ENCODE measurements at places on chromosomes 6 and 20. TPM values are rescaled to one million over a fixed set of nuclear protein-coding genes. Genes with fewer than 3 reads are reported as not detected.

GRCh38 chr6:164928057-164928727 is 381.2 kb downstream of the C6orf118 start:
- DNase-seq = no peak

DNA sequence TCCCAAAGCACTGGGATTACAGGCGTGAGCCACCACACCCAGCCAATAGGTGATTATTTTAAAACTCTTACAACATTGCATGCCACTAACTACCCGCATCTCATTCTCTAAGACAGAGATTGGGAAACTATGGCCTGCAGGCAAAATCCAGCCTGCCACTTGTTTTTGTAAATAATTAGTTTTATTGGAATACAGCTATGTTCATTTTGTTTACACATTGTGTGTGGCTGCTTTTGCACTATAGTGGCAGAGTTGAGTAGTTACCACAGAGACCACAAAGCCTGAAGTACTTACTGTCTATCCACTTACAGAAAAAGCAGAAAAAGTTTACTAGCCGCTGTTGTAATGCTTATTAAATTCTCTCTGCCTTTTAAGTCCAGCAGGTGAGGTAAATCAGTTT is 16.4 kb upstream of the PKIG start:
- no peak for DNase-seq

DNA sequence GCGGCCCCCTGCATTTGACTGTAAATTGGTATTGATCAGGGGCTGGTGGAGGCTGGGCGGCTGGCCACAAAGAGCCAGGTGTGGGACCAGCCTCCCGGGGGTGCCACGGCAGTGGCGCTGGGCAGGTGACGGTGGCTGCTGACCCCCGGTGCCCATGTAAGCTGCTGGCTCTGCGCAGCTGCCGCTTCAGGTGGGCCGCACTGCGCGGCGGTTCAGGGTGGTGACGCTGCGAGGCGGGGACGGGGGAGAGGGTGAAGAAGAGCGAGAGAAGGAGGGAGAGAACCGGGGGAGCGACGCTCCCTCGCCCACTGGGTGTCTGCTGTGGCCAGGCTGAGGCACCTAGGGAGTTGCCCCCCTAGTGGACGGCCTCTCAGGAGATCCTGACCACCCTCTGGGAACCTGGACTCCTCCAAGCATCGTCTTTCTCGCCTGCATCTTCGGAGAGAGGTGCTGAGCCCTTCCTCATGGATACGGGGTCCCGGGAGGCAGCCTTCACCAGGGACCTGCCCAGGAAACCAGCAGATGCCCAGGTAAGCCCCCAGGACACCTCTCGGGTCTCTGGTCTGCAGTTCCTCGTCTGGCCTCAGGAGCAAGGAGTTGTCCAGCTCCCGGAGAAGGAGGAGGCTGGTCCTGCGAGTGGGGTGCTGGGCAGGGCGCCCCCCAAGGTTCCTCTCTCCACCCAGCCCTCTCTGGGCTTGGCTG is 77.5 kb upstream of the GATA5 start:
- no peak for DNase-seq

DNA sequence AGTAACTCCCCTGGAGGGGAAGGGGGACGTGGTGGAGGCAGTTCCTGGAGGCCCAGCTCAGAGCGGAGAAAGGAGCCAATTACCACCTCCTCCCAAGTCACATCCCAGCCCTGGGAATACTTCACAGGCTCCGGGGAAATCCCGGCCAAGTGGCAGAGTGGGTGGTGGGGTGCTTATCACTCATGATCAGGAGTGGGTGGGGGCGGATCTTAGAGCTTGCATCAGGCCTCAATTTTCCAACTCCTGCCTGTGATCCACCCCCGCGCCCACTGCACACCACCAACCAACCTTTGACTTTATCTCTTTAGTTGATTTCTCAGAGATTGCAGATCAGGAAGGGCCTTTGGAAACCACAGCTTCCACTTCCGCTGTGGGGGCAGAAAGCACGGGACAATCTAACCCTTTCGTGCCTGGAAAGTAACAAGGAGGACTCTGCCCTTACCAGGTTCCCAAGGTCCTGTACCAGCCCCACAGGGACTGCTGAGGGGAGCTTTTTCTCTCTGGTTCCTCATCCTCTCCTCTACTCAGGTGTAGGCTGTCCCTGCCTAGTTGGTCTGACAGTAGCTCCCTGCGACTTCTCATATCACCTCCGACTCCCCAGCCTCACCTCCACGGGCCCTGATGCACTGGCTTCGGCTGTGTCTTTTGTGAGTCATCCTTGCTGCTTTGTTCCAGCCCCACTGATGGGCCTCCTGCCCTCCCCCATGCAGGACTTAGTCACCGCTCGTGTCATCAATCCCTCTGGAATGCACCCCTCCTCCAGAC is 24.9 kb upstream of the IER3 start:
- peak; percentile 70 for DNase-seq

DNA sequence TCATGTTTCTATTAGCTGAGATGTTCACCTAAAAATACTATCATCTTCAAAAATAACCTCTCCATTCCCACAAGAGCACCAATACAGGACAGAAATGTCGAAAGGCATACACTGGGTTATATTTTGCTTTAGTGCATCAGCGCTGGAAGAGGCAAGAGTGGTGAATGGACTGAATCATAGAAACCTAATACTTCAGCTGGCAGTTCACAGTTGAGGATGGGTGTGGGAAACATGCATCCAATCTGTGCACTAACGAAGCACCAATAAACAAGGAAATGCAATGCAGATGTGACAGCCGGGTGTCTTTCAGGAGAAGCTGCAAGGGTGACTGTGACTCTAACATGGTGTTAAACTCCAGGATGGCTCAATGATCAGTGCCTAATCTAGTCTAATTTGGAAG is 365.8 kb downstream of the ESR1 start:
- DNase-seq = no peak

DNA sequence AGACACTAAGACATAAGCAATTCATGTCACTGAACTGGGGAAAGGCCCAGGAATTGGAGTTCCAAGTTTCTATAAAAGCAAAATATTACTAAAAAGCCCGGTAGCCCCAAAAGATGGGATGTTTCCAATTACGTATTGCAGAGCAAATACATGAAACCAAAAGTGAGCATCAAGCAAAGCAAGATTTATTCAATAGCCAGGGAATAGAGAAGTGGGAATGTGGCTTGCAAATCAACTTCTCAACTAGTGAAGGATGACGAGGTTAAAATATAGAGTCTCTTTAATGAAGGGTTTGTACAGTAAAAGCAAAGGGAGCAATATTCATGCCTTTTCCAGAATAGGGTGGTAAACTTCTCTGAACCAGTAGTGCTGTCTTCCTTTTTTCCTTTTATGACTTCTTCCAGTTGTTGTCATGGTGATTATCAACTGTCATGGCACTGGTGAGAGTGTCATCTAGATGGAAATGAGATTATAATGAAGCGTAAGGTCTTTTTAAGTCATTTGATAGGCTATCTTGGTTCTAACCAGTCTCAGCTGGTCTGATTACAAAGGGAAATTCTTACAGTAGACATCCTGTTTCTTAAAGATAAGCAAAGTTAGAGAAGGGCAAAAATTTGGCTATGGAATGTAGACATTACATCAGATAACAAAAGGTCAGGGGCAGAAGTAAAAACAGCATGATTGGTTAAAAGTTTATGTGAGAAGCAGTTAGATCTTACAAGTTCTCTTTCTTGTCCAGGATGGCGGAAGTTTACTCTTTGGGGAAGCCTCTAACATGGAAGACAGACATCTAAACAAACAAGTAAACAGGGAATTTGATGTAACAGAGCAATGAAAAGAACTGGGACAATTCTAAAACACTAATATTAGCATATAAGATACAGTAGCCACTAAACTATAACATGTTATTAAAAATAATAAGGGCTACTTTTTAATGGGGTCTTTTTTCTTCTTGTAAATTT is 96.9 kb downstream of the TBX18 start:
- DNase-seq = no peak

- no peak for DNase-seq
Observed at GRCh38 chr6:35036059-35036827, 104.9 kb downstream of the TCP11 start.

Gene RPS6KA2
- 53.1 TPM for total RNA-seq
